Activated T-helper 17 cell treated with anti-CD3 and anti-CD28 coated beads, Interleukin-2, amount 50 U/mL, for 72 hours (primary cell): ENCODE measurements at places on chromosomes 12 and 14.

- no peak for ATAC-seq
Measured at GRCh38 chr14:53840444-53840843, 116.2 kb downstream of the BMP4 start.

DNA sequence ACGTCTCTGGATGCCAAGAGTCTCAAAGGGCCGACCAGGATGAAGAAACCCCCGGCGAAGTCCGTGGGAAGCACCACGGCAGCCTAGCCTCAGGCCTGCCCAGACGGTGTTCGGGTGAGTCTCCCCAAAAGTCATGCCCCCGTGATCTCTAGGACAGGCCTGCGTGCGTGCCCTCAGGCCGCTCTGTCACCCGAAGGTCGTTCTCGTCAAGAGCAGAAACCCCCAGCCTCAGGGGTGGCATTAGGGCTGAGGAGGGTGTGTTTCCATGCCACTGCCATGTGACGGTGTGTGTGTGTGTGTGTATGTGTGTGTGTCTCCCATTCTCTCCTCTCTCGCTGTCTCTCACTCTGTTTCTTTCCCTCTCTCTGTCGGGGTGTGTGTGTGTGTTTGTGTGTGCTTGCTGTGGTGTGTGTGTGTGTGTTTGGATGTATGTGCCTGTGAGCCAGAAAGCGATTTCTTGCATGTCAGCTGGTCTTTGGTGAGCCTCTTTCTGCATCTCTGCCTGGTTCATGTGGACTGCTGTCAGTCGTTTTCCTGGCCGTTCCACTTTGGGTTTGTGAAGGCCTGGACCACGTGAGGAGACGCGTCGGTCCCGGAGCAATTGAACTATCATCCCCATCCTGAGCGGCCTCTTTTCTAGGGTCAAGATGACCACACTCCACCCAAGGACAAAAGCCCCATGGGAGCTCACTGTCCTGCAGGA, 772.5 kb upstream of the ALG10B start:
- ATAC-seq, result no peak

DNA sequence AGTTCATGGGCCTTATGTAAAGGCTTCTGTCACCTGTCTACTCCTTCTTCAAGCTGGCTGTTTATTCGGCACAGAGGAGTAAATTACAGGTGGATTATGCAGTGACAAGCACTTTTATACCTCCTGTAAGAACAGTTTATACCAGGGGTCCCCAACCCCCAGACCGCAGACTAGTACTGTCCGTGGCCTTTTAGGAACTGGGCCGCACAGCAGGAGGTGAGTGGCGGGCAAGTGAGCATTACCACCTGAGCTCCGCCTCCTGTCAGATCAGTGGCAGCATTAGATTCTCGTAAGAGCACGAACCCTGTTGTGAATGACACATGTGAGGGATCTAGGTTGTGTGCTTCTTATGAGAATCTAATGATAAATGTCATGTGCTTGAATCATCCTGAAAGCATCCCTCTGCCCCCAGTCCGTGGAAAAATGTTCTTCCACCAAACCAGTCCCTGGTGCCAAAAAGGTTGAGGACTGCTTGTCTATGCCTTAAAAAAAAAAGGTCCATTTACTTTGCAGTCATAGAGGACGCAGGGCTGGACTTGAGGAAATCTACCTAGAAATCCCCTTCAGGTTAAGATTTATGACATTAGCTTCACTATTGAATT, 78.8 kb downstream of the ETV6 start:
- no peak for ATAC-seq

- ATAC-seq, result peak; percentile 80
Measured at GRCh38 chr12:15563663-15564062, 225.5 kb downstream of the EPS8 start.

- no peak for ATAC-seq
Measured at GRCh38 chr14:56555921-56556570, 23.6 kb upstream of the TMEM260 start.

DNA sequence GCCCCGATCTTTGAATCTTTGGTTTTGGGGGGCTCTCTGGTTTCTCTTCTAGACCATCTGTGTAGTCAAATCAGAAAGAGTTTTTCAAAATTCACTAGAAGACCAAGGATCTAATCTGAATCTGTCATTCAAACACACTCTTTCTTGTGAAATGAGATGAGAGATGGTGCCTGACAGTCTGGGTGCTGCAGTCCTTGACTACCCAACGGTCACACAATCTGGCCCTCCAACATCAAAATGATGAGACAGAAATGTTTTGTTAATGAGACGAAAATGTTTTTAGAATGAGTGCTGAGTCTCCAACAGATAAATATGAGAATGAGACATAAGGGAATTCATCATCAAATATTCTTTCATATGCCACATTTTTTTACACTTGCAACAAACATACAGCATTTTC, 695.7 kb upstream of the USP15 start:
- ATAC-seq, result no peak

- no peak for ATAC-seq
Measured at GRCh38 chr12:18752280-18752920, 14.5 kb downstream of the CAPZA3 start.

- ATAC-seq, result peak; percentile 71
Measured at GRCh38 chr12:96194971-96195844, 1.0 kb downstream of the ELK3 start.

DNA sequence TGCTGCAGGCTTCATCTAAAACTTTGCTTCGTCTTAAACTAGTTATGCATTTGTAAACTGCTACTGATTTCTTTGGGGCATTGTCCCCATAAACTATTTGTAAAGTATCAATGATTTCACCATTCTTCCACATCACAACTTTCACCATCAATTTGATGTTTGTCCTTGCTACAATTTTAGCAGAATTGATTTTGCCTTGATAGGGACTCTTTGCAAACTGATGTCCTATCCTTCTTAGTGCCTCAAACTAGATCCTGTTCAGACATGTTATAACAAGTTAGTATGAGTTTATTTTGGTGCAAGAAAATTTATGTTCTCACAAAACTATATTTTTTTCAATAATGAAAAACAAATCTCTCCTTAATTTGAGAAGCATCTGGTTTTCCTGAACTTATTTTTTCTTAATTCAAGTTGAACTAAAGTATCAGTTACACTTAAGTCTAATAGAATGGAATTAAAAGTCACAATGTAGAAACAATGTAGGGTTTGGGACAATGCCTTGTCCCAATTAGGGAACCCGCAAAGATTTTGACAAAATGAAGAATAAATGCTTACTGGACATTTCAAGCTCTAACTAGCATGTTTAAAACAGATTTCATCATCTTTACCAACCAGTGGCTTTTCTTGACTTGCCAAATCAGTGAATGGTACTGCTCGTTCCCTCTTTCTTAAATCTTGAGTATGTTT, 10.1 kb upstream of the ARID4A start:
- no peak for ATAC-seq

DNA sequence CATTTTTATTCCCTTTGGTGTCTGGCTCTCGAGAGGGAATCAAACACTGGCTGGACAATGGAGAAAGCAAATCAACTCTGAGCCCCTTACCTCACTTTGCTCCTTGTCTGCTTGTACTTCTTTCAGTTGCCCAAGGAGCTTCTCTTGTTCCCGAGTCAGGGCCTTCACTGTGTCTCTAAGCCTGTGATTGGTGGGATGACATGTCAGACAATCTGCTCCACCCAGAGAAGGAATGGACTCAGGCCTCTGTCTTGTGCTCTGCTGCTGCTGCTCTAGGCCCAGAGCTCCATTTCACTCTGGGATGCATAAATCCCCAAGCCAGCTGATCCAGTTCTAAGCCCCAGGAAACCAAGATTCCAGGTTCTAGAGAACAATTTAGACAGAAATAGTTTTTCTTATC, 7.6 kb downstream of the CALCOCO1 start:
- no peak for ATAC-seq

- ATAC-seq, result no peak
Measured at GRCh38 chr12:67702136-67702535, 53.6 kb downstream of the DYRK2 start.

GRCh38 chr14:94449930-94450329, 2.7 kb downstream of the SERPINA11 start:
- ATAC-seq, result no peak

DNA sequence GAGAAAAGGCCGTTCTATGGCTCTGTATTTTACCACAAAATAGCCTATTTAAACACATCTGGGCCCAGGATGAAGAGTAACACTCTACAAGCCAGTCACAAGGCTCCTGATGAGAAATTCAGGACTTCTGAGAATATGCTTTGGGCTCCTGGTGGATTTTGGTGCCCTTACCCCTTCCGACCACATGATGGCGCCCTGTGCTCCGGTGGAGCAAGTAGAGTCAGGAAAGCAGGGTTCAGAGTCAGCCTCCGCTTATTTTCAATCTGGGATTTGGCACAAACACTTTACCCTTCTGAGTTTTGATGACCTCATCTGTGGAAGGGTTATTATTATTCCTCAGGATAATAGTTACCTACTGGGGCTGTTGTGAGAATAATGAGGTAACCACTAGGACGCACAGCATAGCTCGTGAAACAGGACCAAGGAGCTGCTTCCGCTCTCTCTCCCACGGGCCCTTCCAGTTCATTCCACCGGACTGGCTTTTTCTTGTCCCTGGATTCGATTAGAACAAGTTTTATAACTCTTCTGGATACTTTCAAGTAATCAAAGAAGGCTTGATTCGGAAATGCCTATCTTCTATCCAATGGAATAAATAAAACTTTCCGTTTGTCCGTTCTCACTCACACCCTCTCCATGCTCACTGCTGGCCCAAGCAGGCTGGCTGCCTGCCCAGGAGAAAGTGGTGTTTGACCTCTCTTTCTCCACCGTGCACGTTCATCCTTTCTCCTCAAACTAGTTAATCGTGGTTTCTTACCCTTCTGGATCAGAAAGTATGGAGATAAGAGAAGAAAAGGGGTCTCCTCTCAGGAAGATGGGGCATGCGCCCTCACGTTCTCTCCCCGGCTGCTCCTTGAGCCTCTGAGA, 104.6 kb downstream of the GALC start:
- ATAC-seq, result no peak

DNA sequence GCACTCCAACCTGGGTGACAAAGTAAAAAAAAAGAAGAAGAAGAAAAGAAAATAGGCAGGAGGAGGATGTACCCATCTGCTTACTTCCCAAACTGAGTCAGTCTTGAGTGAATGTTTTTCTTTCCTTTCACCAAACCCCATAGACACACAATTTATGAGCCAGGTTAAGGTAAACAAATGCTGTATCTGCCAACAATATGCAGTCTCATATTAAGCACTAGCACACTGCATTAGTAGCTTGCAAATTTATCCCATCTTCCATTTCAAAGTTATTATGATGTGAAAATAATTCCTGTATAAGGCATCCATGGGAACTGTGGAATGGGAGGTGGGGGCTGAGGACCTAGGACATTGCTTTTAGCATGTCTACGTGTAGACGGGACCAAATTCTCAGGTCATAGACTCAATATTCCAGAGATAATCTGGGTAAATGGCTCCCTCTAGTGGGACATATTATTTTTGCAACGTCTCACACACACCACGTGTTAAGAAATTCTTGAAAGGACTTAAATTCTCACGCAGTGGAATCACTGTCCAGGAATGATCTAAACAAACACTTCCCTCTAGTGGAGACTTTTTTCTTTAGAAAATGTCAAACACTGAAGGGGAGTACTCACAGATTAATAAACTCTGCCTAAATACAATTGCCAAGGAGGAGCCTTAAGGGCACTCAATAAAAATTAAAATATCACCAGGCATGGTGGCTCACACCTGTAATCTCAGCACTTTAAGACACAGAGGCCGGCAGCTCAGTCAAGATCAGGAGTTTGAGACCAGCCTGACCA, 17.1 kb upstream of the OR10P1 start:
- ATAC-seq, result peak; percentile 64

DNA sequence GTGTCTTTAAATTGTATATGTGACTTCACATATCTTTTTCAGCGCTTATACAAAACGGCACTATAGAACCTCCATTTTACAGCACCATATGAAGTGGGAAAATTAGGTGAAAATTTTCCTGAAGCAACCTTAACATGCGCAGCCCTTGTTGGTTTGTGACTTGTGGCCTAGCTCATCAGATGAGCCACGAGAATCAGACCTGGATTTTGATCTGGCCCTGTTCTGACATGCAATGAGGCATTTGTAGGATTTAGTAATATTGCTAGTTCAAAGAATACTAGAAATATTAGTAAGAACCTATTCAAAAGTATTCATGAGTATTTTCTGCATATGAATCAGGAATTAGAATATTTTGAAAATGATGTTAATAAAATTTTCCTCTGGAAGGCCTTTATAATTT, 2.9 kb downstream of the CDKN1B start:
- no peak for ATAC-seq

DNA sequence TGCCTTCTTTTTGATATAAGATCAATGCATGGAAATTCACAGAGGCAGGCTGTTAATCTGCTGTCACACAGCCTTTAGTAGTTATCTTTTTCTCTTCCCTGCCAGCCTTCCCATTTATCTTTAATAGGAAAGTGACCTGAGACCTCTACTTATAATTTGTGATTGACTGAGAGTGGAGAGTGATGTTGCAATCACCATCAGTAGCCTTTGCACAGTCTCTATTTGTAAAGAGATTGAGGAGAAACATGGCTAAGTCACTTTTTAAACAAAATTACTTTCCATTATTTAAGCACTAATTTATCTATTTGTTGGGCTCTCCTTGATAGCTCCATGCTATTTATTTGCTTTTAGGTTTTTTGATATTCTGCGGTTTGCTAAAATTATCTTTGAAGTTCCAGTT, 19.9 kb downstream of the LMNTD1 start:
- ATAC-seq, result no peak

DNA sequence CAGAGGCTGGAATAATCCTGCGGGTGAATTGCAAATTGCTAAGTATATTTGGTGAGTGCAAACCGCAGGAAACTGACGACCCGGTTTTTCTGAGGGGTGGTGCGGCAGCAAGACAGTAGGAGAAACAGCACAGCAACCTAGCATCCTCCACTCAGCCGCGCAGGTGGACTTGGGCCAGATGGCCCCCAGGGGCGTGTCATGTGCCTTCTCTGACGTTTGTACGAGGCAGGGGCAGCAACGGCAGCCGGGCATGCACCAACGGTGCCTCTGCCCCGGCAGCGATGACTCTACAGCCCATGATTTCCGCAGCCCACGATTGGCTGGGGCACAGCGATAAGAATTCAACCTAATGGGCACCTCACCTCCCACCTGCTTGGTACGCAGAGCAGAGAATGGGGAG, 11.1 kb upstream of the CLEC2A start:
- ATAC-seq, result peak; percentile 97

DNA sequence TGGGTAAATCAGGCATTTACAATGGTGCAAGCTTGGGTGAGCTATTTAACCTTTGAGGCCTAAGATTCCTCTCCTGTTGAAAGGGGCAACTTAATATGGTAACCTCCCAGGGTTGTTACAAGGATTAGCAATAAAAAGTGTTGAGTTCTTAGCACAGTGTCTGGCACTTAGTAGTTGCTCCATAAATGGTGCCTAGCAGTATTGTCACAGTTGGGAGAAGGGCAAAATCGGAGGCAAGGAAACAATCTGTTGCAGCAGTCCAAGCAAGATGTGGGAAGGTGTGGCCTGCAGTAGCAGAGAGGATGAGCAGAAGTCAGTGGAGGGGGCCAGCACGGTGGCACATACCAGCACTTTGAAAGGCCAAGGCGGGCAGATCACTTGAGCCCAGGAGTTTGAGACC, 7.3 kb upstream of the SP7 start:
- no peak for ATAC-seq

- peak; percentile 93 for ATAC-seq
Measured at GRCh38 chr12:112714166-112714710, 77.3 kb upstream of the RPH3A start.

- ATAC-seq, result no peak
Measured at GRCh38 chr14:83706231-83706954, 1823.6 kb upstream of the FLRT2 start.

GRCh38 chr12:80811957-80812708, 95.4 kb downstream of the MYF5 start:
- ATAC-seq, result no peak
